KG1 (cell line): ENCODE measurements at places on chromosomes 7 and 10.

- no peak for DNase-seq
These were observed 4.4 kb upstream of the PPP2R2D start for GRCh38 chr10:131896403-131896802.

DNA sequence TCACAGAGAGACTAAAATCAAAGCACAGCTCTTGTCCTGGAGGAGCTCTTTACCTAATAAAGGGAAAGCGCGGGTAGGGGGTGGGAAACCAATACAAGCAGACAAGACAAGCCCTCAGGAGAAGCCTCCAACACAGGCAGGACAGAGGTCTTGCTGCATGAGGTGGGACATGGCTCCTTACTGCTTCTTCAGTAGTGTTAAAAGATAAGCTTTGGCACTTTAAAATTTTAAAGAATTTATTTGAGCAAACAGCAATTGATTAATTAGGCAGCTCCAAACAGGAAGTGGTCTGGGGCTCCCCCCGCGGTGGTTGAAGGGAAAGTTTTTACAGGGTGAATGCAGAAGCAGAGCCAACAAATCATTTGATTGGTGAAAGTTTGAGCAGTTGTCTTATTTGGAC lies 50.3 kb upstream of the MACC1 start:
- no peak for DNase-seq

GRCh38 chr7:75596727-75597614 lies 104.9 kb downstream of the SPDYE5 start:
- no peak for DNase-seq

DNA sequence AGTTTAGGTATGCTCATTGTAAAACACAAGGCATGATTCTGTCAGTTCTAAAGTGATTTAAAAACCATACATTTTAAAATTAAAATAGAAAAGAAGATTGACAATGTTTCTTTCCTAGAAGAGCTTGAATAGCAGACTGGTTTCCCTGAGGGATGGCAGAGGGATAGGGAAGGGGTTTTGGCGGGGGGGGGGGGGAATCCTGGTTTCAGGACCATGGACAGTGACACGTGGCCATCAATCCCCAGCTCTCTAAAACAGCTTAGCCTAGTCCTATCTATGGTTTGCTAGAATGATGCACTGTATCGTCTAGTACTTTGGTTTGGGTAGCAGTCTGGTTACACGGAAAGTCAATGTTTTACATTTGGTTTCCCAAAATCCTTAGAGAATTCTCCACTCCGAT lies 88.7 kb downstream of the PHYHIPL start:
- no peak for DNase-seq
